ENCODE measurements at places on chromosomes 1 and 21.
A peak's percentile ranks its signal among the peaks of the same experiment; 100 is the strongest.

DNA sequence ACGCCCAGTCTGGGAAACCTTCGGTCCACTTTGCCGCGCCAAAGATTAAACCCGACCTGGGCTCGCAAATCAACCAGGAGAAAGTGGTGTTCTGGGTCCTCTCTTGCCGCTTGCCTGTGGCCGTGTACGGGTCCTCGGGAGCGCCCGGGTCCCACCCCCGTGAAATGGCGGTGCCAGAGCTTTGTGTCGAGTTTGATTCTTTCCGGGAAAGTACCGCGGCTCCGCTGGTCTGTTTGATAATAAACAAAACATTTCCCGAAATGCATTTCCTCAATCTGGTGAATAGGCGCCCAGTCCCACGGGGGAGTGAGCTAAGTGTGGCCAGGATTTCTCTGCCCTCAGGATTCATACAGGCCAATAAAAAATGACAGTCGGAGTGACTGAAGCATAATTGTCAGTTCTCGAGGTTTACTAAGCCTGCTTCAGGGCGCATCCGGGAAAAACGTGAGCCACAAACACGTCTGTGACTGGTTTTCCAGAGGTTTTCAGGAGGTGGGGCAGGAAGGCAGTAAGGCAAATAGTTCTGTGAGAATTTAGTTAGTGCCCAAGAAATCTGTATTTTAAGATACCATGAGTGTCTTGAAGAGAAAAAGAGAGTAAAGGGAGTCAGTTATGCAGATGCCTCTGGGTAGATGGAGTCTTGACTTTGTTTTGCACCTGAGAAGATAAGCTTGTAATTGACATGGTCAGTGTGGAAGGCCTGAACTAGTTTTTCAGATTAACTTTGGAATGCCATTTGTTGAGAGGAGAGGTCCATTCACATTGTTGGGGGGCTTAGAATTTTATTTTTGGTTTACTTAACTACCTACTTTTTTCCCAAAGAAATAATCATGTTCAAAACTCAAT is 675 bp downstream of the IFNAR1 start:
- DNase-seq = peak; percentile 56

GRCh38 chr1:239841631-239842030 is 250.1 kb upstream of the FMN2 start:
- DNase-seq = no peak

DNA sequence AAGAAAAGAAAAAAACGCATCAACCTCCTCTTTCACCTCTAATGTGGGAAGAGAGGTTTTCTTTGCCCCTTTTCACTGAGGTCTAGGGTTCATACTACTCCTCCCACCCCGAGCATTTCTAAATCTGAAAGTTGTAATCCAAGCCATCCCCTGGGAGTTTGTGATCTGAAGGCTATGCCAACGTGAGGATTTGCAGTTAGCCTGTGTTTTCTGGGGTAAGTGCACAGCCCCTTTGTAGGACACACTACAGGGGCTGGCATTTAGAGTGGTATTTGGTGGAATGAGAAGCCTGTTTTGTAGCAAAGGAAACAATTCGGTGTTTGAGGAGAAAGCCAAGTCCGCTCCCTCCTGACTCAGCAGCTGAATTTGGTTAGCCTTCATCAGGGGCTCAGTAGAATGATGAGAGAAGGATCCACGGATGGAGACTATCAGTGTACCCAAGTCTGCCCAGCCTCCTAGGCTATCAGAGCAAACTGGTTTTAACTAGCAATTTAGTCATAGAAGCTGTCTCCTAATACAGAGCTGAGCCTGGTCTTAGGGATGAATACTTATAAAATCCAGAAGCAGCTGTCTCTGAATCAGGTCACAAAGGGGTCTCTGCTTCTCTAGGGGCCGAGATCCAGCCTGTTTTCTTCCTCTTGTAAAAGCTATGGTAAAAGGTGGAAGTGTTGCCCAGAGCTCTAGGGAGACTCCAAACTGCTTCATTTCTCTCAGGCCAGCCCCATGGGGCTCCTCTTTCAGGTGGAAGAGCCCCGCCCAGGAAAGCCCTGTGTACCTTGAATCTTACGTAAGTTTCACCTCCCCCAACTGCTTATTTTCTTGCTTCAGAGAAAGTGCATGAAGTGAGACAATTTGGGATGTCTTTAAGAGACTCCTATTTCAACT is 2.1 kb downstream of the PCP4L1 start:
- no peak for DNase-seq

- no peak for DNase-seq
Measured at GRCh38 chr1:159196543-159196942, 8.1 kb upstream of the ACKR1 start.

DNA sequence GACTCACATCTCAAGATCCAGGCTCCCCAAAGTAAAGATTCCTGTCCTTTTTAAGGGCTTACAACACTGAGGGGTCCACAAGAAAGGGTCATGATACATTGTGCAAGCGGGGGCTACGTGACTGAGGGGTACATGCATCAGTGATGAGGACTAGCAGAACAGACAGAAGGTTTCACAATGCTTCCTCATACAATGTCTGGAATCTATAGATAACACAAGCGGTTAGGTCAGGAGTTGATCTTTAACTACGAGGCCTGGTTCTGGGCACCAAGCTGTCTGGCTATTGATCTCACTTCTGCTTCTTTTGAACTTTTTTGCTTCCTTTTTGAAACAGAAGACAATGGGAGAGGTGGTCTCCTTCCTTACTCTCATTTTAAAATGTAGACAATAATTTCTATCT is 718.6 kb downstream of the AMY1C start:
- no peak for DNase-seq

DNA sequence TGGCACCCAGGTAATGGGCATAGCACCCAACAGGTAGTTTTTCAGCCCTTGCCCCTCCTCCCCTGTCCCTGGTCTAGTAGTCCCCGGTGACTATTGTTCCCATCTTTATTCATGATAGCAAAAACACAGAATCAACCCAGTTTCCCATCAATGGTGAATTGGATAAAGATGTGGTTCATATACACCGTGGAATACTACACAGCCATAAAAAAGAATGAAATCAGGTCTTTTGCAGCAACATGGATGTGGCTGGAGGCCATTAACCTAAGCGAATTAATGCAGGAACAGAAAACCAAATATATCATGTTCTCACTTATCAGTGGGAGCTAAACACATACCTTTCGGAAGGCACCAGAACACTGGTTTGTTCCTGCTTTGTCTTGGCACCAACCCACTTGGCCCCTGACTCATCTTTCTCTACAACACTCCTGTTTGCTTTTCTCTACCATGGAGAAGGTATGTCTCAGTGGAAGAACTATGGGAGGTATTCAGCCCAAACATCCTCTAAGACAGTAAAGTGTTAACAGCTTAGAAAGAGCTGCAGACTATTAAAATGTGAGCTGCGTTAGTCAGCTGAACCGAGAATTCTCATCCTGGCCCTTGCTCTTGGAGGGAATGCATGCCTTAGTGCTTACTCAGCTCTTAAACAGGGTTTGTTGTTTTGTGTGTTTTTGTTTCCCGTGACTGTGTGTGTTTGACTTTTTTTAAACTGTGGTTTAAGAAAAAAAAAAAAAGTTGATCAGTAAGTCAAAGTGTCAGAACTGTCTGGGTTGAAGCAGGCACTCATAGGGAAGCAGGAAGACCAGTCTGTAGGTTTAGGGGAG is 203.0 kb downstream of the TOMM20 start:
- no peak for DNase-seq

DNA sequence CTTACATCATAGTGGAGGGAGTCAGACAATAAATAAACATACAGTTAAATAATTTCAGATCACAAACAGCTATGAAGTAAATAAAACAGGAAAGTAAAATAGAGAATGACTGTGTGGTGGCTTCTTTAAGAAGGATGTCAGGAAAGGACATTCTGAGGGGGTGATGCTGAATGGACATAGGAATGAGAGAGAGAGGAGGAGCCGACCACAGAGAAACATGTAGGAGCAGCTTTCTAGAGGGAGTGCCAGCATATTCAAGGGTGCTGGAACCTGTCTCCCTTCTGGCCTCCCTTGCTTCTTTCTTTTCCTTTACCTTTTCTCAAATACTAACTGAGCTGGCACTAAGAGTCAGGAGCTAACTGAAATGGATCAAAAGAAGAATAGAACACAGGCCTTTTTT is 20.5 kb upstream of the BCL10 start:
- DNase-seq = no peak

DNA sequence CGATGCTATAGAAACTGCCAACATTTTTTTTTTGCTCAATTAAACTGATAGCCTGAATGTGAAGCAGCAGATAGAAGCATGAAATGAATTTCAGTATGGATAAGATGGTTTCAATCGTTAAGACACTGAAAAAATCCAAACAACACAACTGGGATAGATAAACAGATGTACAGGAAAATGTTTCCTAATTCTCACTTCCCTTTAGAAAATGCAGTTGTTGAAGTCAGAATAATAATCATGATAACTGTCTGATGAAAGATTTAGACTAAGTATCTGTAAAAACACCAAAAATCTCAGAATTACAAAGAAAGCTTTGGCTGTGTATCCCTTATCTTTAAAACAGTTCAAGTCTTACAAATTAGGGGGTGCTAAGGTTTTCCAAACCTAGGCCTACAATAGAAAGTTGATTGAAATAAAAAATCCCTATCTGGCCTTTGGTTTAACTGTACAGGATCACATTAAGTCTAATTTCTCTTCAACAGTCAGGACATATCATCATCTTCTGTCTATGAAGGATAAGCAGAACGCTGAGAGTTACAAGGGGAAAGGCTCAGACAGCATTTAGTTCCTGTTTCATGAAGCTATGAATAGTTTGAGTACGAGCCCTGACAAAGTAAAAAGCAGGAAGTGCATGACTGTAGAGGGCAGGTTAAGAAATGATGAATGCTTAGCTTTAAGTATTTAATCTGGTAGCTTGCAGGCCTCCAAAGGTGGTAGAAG is 203.2 kb downstream of the APP start:
- no peak for DNase-seq

DNA sequence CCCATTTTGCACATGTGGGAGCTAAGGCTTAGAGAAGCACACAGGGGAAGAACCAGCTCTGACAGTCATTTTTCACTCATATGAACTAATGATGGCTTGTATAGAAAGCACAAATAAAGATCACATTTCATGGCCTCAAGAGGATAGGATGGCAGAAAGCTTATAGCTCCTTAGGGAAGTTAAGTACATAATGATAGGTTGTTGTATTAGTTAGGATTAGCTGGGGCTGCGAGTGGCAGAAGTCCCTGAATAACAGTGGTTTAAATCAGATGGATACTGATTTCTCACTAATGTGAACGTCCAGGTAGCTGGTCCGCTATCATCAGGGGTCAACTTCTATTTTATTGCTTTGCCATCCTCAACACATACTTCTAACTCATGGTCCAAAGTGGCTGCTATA is 284.0 kb downstream of the RPS6KC1 start:
- no peak for DNase-seq

DNA sequence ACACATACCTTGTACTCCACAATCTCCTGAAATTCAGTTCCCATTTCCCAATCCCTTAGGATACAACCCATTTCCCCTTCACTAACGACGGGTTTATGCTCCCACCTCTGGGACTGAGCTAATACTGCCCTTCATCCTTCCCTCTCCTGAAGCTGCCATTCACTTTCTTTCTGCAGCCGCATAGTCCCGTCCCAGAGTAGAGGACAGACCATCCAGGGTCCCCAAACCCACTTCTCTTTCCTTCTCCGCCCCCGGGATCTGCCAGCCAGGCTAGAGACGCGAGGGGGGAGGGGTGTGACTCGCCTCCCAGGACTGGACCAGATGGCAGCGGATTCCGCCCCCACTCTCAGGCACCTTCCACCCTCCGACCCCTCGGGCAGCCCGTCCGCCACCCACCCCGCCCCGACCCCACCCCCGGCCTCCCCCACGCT is 679 bp downstream of the ABL2 start:
- DNase-seq = peak; percentile 63

- no peak for DNase-seq
Measured at GRCh38 chr1:156490401-156491032, 10.1 kb downstream of the MEF2D start.

GRCh38 chr1:179023946-179024650 is 1.6 kb upstream of the FAM20B start:
- no peak for DNase-seq

GRCh38 chr1:223285452-223285851 is 78.5 kb downstream of the SUSD4 start:
- no peak for DNase-seq

GRCh38 chr1:177476676-177477075 is 305.9 kb downstream of the BRINP2 start:
- no peak for DNase-seq

DNA sequence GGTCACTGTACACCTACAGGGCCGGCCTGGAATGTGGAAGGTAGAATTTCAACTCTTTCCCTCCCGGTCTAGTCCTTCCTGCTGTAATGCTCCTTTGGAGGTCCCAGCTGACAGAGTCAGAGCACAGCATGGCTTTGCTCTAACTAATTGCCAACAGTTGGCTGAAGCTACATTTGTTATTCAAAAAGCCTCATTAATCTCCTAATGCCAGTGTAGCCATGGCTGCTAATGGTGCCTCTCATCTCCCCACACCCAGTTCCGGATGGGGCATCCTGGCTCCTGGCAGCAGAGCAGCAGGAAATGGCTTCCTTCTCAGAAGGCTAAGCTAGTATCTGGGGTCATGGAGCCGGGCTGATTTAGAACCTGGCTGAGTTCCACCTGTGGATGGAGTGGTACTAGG is 18.7 kb upstream of the CAMK1G start:
- DNase-seq = no peak

GRCh38 chr21:27268290-27268689 is 301.4 kb upstream of the ADAMTS5 start:
- DNase-seq = no peak

- no peak for DNase-seq
Measured at GRCh38 chr1:941588-942383, 17.3 kb downstream of the NOC2L start.

DNA sequence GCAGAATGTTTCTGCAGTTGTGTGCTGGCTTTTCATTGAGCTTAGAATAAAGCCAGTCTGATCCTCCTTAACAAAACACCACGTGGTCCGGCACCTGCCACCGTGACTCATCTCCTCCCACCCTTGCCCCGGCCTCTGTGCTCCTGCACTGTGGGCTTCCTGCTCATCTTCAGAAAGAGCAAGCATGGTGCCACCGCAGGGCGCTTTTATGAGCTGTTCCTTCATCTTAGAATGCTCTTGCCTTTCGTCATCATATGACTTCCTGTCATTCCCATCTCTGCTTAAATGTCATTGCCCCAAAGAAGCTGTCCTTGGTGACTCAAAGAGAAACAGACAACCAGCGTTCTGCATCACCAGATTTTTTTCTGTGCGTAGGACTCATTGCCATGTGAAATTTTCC is 117.8 kb downstream of the HHAT start:
- DNase-seq = no peak

GRCh38 chr1:235941876-235942624 is 75.3 kb upstream of the LYST start:
- no peak for DNase-seq

- DNase-seq = no peak
Measured at GRCh38 chr1:178501705-178502329, 5.1 kb upstream of the CLEC20A start.

DNA sequence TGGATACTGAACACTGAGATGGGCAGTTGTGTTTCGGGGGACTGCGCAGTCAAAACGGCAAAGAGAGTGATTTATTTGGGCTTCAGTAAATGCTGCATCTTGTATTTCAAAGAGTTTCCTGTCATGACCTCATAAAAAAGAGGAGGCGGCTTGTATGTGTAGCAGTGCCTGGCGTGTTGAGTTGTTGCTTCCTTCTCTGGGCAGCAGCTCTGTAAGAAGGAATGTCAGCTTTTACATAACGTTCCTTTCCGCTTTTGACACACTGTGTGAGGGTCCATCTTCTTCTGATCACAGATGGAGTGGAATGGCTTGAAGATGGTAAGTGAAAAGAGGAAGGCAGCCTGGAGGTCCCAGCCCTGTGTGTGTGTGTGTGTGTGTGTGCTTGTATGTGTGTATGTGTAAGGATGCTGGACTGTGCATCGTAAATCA is 941 bp downstream of the ELAVL4 start:
- no peak for DNase-seq

- no peak for DNase-seq
Measured at GRCh38 chr1:147247656-147248238, 5.3 kb downstream of the CHD1L start.
